IPS DF 6.9 (cell line): ENCODE measurements at places on chromosomes 7 and 10.

DNA sequence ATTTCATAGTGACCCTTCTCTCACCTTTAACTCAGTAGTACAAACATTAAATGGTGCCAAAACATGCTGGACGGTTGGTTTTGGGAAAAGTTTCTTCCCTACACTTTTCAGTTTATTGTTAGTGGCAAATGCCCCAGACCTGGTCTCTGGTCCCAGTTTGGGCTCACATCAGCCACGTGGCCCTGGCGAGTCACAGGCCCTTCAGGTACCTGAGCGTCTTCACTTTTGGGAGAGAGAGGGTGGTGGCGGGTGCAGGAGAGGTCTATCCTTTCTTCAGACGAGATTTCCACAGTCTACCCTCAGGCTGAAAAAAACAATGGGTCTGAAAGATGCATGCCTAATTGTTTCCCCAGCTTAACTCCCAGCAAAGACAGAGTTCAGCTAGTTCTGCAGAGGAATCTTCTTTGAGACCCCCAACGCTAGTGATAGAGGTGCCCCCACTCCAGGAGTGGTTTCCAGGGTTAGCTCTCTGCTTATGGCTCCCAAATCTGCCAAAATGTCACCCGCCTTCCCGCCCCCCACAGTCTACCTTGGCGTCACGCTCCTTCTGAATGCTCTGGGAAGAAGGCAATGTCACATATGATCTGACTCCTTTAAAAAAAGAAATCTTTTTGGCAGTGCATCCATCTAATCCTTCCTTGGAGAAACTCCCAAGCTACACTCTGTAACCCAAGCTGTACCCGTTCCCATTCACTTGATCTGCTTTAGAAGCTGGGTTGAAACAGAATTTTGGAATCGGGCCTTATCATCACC lies 384.8 kb upstream of the FOXK1 start:
- no peak for DNase-seq

DNA sequence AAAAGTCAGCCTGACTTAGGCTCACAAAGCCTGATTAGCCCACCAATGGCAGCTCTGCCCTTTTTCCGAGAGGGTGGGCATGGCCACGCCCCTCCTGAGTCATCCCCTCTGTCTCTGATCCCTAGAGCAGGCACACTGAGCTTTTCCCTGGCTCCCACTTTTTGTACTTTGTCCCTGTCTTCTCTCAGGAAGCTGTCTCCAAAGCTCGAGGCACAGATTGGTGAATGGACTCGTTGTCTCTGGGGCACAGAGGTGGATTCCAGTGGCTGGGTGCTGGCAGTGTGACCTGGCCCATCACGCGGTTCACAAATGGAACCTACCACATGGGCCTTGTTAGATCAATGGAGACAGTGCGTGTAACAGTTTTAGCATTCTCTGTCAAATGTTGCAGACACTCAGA lies 313.5 kb downstream of the WDR37 start:
- no peak for DNase-seq

GRCh38 chr10:110672580-110672919 lies 28.4 kb downstream of the RBM20 start:
- no peak for DNase-seq

DNA sequence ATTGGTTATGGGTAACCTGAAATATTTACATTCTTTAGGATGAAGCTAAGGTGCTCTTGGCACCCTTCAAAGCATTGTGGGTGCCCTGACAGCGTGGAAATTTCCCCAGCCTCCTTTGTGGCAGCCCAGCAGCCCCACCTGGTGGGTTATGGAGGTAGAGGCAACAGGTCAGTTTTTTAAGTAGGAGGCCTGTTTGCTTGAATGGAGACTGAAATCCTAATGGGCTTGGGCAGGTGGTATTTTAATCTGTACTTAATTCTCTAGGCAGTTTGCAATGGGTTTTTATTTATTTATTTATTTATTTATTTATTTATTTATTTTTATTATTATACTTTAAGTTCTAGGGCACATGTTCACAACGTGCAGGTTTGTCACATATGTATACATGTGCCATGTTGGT lies 139.4 kb downstream of the EPC1 start:
- no peak for DNase-seq

- no peak for DNase-seq
Measured at GRCh38 chr10:132428486-132428995, 31.5 kb downstream of the PWWP2B start.

- DNase-seq, result no peak
Measured at GRCh38 chr7:36644625-36645422, 79.5 kb downstream of the AOAH start.

- no peak for DNase-seq
Measured at GRCh38 chr10:17576768-17577167, 40.4 kb downstream of the HACD1 start.
